ENCODE measurements at places on chromosomes 2 and 18.

DNA sequence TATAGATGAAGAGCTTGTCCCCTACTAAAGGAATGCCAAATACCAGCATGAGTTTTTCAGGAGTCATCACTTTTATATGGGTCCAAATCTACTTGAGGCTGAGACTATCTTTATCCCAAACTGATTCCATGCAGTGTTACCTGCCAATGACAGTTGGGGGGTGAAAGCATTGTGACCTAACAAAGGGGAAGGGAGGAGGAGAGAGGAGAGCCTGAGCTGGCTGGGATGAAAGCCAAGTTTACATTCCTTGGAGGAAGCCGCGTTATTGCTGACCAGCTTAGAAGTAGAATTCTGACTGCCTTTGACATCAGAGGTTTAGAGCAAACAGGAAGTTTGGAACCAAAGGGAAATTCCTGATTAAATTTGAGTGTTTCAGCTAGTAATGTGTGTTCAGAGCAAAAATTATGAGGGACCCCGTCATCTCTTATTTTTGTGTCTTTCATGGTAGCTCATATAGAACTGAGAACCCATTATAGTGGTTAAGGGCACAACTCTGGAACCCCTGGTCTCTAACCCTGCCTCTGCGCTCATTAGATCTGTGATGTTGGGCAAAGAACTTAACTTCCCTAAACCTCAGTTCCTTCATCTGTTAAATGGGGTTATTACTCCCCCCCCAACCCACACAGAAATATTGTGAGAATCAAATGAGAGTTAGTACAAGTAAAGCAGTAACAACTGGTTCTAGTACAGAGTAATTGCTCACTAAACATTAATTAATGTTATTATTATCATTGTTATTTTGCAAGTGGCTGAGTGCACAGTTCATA lies 199.3 kb upstream of the EPAS1 start:
- no peak for DNase-seq

DNA sequence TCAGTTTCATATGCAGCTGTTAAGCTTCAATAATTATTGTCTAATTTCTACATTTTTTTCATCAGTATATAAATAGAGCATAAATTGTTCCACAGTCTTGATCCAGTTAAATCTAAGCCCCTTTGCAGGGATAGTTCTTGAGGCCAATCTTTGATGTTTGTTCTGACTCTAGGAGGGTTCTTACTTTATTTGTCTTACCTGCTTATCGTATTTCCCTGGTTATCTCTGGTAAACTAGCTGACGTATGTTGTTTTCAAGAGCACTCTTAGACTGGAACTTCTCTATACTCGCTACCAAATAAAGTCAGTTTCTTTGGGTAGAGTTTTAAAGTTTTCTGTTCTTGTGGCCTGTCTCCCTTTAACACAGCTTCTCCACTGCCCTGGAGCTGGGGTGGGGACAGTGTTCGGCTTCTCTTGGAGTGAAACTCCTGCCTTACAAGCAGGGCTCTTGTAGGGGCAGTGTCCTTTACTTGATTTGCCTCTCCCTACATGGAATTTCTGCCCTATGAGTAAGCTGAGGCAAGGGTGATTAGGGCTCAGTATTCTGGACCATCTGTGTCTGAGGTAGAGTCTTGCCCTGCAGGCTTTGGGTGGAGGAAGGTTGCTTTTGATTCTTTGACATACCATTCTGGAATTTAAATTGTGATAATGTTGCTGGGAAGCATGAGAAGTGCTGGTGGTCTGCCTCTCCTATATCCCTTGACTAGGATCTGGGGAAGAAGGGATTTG lies 90.3 kb downstream of the PTPN4 start:
- DNase-seq: no peak

DNA sequence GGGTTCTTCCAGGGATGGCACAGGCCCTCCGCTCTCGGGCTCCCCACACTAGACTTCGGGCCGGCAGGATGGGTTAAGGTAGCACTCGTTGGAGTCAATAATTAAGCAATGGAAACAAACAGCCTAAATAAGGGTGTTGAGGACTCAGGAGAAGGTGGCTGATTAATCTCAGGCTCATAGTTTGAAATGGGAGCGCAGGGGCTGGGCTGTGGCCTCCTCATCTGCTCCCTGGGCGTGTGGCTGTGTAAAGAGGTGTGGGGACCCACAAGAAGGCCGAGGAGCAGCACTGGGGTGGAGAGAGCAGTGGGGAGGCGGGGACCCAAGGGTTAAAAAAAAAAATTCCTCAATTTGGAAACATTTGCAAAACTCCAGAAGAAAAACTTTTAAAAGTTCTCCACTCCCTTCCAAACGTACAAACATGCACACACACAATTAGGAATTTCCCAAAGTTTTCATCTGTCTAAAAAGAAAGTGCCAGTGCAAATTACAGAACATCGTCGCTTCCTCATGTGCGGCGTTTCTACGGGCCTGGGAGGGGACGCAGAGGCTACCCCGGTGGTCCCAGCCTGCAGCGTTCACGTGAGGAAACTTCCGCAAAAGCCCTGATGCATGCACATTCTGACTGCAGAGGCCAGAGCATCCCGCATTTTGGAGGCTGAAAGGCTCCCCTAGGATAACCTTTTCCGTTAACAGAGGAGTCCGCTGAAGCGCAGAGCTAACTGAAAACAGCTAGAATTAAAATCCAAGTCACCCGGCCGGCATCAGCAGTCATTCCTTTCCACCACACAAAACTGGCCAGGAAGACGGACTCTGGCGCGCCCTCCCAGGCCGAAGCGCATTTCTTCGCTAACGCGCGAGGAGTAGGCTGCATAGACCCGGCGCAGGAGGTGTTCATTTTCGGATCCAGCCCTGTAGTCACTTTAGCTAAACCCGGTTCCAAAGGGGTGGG lies 1.0 kb upstream of the TUBB6 start:
- DNase-seq: no peak

DNA sequence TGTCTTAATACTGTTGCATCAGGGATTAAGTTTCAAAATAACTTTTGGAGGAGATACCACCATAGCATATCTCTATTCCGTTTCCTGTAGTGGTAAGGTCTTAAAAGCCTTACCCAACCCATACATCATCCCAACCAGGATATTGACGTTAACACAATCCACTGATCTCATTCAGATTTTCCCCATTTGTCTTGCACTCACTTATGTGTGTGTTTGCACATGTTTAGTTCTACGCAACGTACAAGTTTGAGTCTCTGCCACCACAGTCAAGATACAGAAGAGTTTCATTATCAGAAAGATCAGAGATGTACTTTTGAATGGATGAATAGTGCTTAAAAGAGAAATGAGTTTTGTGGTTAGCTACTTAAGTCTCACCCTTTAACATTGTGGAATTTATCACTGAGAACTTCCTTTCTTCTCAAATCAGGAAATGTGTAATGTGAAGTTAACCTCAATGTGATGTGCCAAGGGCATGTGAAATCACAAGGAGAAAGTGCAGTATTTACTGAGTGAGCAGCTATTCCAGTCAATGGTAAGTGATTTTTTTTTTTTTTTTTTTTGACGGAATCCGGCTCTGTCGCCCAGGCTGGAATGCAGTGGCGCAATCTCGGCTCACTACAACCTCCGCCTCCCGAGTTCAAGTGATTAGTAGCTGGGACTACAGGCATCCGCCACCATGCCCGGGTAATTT lies 69.2 kb upstream of the EPHA4 start:
- DNase-seq: no peak

GRCh38 chr18:41999751-42000150 lies 44.7 kb downstream of the PIK3C3 start:
- no peak for DNase-seq

DNA sequence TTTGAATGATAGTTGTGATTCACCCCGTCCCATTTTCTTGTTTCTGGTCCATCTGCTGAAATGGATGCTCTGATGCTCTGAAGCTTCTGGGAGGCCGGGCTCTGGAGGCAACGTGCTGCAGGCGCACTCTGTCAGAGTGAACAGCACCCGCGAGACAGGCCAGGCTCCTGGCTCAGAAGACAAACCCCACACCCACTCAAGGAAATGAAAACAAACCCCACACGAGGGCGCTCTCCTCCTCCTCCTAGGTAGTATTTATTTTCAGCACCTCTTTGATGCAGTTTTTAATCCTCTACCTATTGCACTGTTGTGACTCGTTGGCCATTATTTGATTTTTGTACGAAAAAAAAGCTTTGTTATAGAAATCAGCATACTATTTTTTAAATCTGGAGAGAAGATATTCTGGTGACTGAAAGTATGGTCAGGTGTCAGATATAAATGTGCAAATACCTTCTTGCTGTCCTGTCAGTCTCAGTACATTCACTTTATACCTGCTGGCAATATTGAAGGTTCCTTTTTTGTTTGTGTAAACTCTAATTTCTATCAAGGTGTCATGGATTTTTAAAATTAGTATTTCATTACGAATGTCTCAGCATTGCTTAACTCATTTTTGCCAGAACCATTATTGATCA lies 10.3 kb upstream of the CHST10 start:
- peak; percentile 67 for DNase-seq

GRCh38 chr2:241463276-241464135 lies 44.9 kb downstream of the STK25 start:
- no peak for DNase-seq

DNA sequence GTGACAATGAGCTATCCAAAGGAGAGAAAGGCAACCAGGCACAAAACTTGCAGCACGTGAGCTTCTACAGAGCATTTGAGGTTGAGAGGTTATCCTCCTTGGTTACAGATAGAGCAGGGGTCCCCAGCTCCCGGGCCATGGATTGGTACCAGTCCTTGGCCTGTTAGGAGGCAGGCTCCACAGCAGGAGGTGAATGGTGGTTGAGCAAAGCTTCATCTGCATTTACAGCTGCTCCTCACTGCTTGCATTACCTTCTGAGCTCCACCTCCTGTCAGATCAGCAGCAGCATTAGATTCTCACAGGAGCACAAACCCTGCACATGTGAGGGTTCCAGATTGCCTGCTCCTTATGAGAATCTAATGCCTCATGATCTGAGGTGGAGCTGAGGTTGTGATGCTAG lies 57.8 kb upstream of the ST8SIA3 start:
- no peak for DNase-seq

DNA sequence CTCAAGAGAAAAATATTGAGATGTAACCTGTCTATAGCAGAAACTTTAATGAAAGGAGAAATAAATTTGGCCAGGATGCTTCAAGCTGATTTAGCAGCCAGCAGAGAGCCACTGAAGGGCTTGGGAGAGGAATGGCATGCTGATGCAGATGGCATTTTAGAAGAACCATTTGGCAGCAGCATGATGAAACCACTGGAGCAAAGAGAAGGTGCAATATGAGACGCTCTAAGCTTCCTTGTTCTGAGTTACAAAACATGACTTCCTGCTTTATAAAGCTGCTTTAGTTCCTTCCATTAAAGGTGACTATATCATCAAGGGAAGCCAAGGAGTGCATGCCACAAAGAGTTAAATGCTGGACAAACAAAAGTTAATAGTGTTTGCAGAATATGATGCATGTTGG lies 189.7 kb downstream of the PID1 start:
- no peak for DNase-seq

GRCh38 chr2:128217671-128218070 lies 101.0 kb downstream of the HS6ST1 start:
- no peak for DNase-seq

GRCh38 chr2:240227538-240228428 lies 87.3 kb upstream of the OTOS start:
- DNase-seq: no peak

- no peak for DNase-seq
These were observed 102.8 kb upstream of the TTN start for GRCh38 chr2:178910005-178910404.

GRCh38 chr2:101387151-101387834 lies at the start of gene CREG2:
Gene CREG2 (minus strand): TSS chr2:101387503. CDS start chr2:101387457, 46 bp downstream.
- peak; percentile 56 for DNase-seq

GRCh38 chr2:112614201-112614840 lies 29.9 kb downstream of the CHCHD5 start:
- DNase-seq: no peak

DNA sequence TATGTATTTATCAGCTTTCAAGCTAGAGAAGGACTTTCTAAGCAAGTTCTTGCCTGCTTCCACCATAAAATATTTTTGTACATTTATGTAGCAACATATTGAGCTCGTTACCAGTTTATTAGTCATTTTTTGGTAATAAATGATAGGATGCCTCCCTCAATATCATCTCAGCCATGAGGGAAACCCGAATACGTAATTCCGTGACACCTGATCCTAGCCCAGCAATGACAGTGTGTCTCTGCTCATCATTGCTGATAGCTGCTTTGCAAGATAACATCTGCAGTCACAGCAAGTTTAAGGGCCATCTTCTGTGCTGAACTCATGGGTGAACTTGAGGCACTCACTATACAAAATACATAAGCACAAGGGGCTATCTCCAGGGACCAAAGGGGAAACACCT lies 62.2 kb downstream of the COL6A3 start:
- no peak for DNase-seq

DNA sequence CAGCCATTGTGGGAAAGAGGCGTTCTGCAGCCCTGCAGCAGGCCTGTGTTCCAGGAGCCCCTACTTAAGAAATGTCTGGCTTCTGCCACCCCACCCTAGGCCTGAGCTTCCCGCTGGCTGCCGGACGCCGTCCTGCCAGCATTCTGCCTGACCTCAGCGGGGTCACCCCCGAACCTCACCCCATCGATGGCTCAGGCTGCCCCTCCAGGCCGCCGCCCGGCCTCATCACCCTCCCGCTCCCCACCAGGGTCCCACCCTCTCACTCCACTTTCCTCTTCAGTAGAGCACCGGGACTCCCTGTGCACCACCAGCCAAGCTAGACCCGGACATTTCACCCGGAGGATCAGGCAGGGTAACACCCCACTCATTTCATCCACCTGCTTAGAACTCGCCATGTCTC lies 73.6 kb upstream of the SALL3 start:
- no peak for DNase-seq

DNA sequence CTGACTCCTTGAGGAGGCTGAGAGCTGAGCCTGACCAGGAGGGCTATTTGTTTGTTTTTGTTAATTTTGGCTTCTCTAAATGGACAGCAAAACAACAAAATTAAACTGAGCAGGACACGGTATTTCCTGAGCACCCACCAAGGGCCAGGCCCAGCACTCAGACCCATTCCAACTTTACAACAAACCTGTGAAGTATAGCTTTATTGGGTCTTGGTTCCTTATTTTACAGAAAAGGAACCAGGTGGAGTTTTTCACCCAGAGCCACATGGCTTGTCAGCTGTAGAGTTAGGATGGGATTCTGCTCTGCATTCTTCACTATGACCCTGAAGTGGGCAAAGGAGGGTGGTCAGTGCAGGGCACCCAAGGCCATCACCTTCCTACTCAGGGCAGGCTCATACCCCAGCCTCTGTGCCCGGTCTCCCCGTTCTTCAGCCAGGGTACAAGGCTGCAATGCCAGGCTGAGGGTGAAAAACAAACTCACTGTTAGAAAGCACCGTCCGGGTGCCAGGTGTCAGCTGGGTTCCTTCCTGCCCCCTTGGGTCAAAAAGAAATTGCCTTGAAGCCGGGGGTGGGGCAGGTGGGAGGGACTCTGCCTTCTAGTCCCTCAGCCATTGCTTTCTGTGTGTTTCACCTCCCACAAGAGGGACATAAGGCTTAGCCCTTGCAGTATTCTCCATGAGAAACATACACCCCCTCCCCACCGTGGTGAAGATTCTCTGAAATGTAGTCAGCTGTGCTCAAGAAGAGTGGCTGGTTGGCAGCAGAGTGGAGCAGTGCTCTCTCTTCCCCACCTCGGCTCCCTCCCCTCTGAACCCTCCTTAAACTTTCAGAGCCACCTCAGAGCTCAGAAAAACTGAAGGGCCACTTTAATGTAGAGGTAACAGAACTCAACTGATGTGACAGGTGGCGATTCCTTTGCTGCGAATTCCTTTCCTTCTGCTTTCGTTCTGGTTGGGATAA lies 2.2 kb downstream of the PSD4 start:
- peak; percentile 30 for DNase-seq

Data from activated naive CD4-positive, alpha-beta T cell treated with Interleukin-2 at 50 U/mL for 16 hours (primary cell).